Right ventricle myocardium inferior (tissue), 1 donor: ENCODE measurements at places on chromosomes 4 and X. TPM values are rescaled to one million over a fixed set of nuclear protein-coding genes. Genes with fewer than 3 reads are reported as not detected.

DNA sequence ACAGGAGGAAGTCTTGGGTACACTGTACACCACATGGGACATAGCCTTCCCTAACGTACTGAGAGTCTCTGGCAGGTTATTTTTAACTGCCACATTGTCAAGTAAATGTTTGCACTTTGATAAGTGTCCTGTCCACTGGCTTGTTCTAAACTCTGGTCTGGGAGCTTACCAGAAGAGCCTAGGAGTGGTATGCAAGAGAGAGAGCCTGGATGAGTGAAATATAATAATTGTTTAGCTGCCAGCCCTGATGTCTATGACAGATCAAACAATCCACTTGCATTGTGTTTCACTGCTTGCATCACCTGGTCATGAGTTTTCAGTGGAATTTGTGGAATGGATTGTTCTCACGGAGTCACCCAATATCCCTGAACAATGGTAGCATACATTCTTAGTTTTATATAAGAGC, 91.6 kb downstream of the SHROOM3 start:
- DNase-seq = no peak

GRCh38 chr4:125313497-125313896, 1.3 kb upstream of the FAT4 start:
- no peak for DNase-seq

- no peak for DNase-seq
Observed at GRCh38 chrX:120731386-120731785, 101.5 kb upstream of the C1GALT1C1 start.

GRCh38 chr4:102824398-102824797, 3.0 kb downstream of the UBE2D3 start:
- DNase-seq = no peak

CTAG1A gene
- total RNA-seq = not detected

SYNPO2 gene
- total RNA-seq = 206 TPM
